ENCODE measurements at places on chromosomes 7 and 10.
A peak's percentile ranks its signal among the peaks of the same experiment; 100 is the strongest.

GRCh38 chr10:72561745-72562166, 64.1 kb downstream of the MICU1 start:
- no peak for DNase-seq

DNA sequence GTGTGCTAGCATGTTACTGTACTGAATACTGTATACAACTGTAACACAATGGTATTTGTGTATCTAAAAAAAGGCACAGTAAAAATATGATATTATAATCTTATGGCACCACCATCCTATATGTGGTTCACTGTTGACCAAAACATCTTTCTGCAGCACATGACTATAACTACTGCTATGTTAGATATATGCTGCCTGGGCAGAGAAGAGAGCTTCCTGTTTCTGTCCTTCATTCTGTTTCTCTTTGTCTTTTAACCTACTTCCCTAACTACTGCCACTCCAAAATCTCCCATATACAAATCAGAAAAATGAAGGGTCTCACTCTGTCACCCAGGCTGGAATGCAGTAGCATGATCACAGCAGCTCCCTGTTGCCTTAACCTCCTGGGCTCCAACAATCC, 8.8 kb upstream of the FGL2 start:
- no peak for DNase-seq

- no peak for DNase-seq
Observed at GRCh38 chr10:42941790-42942189, 135.1 kb upstream of the RET start.

GRCh38 chr10:59880971-59881510, 25.3 kb downstream of the CCDC6 start:
- no peak for DNase-seq

- DNase-seq, result no peak
Observed at GRCh38 chr10:23994459-23995046, 214.4 kb upstream of the KIAA1217 start.

DNA sequence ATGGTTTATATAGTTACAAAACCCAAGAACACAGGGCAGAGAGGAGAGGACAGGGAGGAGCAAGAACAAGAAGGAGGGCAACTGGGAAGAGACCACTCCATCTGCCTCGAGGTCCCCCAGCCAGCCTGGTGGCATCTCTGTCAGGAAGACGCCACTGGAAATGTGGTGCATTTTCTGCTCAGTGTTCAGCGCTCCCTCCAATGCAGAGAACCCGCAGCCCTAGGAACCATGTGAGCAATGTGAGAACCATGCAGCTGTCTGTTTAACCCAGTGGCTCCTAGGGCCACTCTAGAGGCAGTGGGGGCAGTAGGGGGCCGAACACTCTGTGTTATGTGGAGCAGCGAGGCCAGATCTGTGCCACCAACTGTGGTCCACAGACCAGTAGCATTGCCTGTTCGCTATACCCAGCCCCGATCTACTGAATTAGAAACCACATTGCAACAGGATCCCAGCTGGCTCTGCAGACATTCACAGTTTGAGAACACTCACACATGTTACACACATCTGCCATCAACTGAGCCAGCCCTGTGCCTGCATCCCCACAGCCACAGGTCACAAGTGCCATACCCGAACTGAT, 110.2 kb downstream of the CPXM2 start:
- no peak for DNase-seq

GRCh38 chr7:112103246-112103645, 103.0 kb downstream of the DOCK4 start:
- DNase-seq, result no peak

GRCh38 chr7:141700848-141701371, 1.1 kb downstream of the DENND11 start:
- no peak for DNase-seq

GRCh38 chr10:77333610-77334340, 303.8 kb downstream of the KCNMA1 start:
- no peak for DNase-seq

- DNase-seq, result no peak
Observed at GRCh38 chr10:5683065-5683464, 1.6 kb upstream of the TASOR2 start.

GRCh38 chr7:139423091-139423490, 60.4 kb downstream of the KLRG2 start:
- no peak for DNase-seq

GRCh38 chr10:2111965-2112364, 374.6 kb upstream of the ADARB2 start:
- no peak for DNase-seq

GRCh38 chr7:69213878-69214277, 384.4 kb upstream of the AUTS2 start:
- DNase-seq, result no peak

GRCh38 chr10:117552156-117552631, 9.6 kb downstream of the EMX2 start:
- DNase-seq, result no peak

GRCh38 chr7:131231381-131232220, 96.1 kb upstream of the MKLN1 start:
- DNase-seq, result peak; percentile 8

DNA sequence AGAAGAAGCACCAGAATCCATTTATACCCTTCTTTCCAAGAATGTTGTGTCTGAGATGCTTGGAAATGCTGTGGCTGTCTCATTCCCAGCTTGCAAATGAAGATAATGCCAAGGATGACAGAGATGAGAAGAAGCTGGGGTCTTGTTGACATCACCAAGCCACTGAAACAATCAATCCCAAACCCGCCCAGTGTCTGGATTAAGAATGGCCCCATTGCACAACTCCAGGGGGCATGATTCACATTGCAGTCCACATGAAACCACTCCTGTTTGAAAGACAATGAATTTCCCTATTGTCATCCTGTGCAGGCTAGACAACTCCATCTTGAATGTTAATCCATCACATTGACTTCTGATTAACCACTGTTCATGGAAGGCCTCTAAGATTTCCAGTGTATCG, 28.6 kb downstream of the SORBS1 start:
- DNase-seq, result no peak

DNA sequence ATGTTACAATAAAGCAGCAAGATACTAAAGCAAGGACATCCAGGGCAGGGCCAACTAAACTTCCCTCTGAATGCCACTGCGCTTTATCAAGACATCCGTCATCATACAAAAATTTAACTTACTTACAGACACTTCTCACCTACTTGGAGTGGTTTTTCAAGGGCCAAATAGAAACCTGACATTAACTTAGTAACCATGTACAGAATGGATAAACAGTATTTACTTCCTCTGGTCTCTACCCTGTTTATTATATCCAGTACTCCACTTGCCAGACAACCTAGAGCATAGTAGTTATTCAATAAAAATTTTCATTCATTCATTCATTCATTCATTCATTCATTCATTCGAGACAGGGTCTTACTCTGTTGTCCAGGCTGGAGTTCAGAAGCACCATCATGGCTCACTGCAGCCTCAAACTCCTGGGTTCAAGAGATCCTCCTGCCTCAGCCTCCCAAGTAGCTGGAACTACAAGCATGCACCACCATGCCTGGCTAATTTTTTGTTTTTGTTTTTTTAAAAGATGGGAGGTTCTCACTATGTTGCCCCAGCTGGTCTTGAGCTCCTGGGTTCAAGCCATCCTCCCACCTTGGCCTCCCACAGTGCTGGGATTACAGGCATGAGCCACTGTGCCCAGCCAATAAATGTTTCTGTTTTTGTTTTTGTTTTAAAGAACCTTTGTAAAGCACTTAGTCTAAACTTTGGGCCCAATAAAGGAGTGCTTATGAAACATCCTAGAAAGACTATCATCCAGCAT, 19.0 kb downstream of the SMURF1 start:
- DNase-seq, result no peak

DNA sequence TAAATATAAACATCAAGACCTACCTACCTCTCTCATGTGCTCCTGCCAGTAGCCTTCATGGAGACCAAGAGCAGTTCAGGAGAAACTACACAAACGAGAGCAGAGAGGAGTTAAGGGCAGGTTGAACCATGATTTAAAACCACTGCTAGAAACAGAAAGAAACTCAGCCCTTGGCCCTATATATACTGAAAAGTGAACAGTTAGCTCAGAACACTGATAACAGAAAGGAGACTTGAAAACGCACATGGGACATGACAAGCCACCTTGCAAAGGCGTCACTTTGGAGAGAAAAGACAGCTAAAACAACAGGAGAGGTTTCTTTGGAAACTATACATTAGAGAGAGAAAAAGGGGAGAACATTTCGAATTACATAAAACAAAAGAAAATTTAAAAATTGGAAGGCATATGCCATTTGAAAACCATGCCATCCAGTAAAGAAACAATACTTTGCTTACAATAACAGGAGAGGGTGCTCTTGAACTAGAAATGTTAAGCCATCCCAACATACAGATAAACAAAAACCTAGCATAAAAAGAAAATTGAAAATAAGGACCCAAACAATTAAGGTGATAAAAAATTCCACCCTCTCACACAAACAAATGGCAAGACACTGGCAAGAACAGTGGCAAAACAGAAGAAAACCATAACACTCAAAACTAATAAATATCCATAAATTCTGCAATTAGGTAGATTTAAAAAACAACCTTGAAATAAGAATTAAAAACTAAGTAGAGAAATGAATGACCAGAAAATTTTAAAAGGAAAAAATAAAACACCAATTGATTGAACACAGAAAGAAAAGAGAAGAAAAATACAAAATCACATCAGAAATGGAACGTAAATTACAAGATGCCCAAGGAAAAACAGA, 232.7 kb downstream of the IMMP2L start:
- DNase-seq, result no peak

GRCh38 chr10:116270771-116271592, 2.0 kb downstream of the GFRA1 start:
- no peak for DNase-seq

GRCh38 chr10:15494850-15495506, 123.9 kb upstream of the FAM171A1 start:
- DNase-seq, result no peak

- no peak for DNase-seq
Observed at GRCh38 chr10:103120977-103121735, 71.9 kb downstream of the NT5C2 start.

GRCh38 chr10:77716458-77717317, 79.1 kb upstream of the KCNMA1 start:
- DNase-seq, result no peak

GRCh38 chr10:110275128-110275729, 29.5 kb downstream of the SMNDC1 start:
- no peak for DNase-seq

GRCh38 chr10:26706206-26706605, 8.7 kb downstream of the PDSS1 start:
- no peak for DNase-seq

- DNase-seq, result no peak
Observed at GRCh38 chr10:28902215-28902614, 224.9 kb downstream of the BAMBI start.

DNA sequence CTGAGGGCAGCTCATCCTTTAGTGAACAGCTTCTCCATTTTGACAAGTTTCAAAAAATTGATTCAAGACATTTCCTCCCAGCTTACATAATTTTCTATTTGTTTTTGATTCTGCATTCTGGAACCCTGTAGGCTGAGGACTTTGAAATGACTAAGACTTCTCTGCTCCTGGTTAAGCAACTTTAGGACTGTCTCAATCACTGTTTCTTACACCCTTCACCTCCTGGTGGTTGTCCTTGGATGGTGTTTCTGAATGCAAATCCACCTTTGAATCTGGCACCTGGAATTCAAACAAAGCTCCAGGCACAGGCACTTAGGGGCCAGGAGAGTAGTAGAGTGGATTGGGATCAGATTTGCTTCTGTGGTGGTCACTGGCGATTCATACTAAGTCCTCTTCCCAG, 595.5 kb downstream of the LRMDA start:
- no peak for DNase-seq

- DNase-seq, result no peak
Observed at GRCh38 chr7:906776-907157, 30.4 kb downstream of the GET4 start.

DNA sequence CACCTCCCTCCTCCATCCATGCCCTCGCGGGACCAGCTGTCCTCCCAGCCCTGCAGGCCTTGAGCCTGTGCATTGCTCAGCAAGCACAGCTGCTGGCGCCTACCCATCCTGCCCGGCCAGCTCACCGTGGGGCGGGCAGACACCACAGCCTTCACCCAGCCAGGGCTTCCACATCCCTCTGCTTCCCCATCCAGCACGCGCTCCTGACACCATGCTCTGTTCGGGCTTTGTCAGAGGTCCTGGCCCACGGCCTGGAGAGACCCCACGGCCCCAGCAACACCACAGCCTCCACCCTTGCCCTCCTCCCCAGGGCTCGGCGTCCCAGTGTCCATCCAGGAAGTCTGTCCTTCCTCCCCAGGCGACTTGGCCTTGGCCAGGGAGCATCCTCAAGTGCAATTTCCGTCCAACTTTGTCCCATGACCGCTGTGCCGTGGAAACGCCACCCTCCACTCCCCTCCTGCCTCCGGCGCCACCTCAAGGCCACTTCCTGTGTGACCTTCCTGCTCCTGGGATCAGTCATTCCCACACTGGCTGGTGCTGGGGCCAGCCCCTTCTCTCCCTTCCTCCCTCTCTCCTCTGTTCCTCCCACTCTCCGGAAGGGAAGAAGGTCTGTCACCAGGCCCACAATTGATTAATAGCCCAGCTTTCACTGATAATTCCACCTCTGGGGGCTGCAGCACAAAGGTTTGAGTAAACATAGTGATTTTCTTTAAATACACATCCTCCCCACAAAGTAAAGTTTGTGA, 71.5 kb upstream of the SMNDC1 start:
- no peak for DNase-seq

DNA sequence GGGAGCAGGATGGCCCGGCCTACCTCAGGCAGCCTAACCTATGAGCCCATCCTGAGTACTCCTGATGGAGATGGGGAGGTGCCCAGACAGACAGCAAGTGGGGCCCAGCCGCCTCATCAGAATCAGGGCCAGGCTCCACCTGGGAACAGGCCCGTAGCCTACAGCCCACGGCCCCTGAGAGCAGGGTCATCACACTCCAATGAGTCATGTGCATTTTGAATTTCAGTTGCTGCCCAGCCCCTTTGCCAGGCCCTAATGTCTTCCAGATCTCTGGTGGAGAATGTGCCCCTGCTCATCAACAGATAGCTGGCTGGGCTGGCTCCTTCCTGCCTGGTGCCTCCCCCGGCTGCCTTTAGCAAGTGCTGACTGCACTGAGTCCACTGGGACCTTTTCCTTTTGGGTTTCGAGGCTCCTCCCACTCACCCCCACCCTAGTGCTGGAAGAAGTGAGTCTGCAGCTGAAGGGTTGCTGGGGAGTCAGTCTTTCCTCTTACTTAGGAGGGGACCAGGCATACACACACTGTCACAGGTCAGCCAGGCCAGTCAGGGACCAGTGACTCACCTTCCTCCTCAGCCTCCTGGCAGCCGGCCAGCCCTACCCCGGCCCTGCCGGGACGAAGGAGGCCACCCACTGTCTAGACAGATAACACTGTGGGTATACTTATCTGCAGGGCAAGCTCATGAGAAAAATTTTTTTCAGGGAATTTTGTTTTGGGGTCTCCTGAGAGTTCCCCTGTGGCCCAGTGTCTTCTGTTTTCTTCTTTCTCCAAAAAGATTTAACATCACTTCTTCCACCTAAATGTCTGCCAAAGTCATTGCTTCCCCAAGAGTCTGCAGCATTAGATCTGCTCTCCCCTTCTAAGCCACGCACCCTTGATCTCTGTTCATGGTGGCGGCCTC, 9.1 kb upstream of the ASIC3 start:
- DNase-seq, result no peak
